Non-pigmented ciliary epithelial cell (primary cell): ENCODE measurements at places on chromosomes 6 and 20.

- DNase-seq: no peak
These were observed 40.6 kb downstream of the GJA10 start for GRCh38 chr6:89934685-89935366.

- no peak for DNase-seq
These were observed 897 bp downstream of the CD2AP start for GRCh38 chr6:47478233-47479139.

DNA sequence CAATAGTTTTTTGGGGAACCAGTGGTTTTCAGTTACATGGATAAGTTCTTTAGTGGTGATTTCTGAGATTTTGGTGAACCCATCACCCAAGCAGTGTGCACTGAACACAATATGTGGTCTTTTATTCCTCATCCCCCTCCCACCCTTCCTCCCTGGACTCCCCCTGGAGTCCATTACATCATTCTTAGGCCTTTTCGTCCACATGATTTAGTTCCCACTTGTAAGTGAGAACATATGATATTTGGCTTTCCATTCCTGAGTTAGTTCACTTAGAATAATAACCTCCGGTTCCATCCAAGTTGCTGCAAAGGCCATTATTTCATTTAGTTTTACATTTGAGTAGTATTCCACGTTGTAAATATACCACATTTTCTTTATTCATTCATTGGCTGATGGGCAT, 28.3 kb downstream of the RPP40 start:
- no peak for DNase-seq

GRCh38 chr6:12229332-12229731, 60.8 kb upstream of the EDN1 start:
- DNase-seq: no peak

DNA sequence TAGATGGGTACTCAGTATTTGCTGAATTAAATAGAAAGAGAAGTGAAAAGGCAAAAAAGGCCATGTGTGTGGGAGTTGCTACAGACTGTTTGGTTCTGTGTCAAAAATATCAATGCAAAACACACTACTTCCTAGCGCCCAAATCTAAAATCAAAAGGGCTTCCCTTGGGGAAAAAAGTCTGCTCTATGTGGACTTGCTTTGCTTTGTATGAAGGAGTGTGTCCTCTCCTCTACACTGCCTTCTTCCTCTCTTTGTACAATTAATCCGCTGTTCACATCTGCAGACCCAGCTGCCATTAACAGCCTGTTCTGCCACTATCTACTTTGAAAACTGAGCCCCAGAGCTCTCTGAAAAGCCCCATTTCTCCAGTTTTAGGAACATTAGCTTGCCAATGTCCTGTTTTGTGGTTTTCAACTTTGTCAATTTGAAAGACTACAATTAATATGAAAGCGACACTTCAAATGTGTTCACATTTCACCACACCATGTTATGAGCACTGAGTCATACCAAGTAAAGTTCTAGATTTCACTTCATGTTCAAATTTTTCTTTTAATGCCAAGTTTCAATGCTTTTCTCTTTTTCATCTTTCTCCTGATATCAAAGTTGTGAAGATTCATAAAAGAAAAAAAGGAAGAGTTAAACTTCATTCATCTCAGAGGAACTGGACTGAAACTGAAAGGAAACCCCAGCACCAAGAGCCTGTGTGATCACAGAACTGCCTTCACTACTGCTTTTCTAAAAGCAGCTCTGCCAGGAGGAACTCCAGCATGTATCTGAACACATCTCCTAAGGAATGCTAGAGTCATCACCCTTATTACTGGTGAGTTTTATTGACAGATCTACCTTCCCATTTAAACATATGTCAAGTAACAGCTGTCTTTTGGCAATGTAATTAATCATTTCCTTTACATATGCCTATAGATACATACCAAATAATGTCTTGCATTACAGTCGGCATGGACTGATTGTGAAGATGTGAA, 102.6 kb downstream of the KIF13A start:
- no peak for DNase-seq

DNA sequence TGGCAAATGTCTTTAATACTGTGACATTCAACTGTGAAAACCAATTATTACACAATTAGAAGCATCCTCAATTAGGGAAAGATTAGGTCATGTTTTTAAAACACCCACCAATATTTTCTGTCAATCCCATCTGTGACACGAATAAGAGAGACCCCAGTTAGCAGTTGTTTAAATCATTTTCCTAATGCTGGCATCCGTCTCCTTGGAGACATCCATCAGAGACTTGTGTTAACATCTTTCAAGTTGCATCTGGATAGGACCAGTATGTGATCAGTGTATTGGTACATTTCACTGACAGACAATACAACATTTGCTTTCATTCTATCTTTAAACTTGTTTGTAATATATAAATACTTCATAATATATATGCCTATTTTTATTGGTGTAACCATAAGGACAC, 420.7 kb upstream of the RNF217 start:
- no peak for DNase-seq

DNA sequence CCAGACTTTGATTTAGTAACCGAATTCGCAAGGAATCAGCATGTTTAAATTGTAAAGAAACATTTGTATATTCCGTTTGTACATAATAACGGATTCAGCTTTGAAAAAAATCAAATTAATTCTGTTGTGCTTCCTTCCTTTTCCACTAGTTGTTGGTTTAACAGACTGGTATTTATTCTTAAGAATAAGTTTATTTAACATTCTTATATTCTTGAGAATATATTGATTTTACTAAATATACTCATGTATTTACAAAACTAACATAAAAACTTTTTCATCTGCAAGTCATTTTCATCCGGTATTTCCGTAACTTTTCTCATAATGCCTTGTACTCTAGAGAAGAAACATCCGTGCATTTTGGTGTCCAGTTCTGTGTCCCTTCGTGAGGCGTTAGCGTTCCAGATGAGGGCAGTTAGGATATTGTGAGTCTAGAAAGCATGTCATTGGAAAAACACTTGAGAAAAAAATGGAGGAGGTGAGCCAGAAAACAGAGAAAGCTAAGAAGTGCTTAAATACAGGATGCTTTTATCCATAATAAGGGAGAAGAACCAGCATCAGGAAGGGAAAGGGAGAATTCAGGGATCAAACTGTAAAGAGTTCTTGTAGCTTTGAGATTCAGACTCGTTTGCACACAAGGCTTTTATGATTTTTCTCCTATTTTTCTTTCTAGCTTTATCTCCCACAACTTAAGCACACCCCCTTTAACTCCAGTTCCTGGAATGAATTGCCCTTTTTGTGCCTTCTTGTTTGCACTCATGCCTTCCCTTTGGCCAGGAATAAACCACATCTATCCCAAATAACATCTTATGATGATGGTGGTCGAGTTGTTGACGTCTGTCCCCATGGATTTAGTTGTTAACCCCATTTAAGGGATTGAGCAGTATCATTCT, 1.8 kb downstream of the WRNIP1 start:
- no peak for DNase-seq

DNA sequence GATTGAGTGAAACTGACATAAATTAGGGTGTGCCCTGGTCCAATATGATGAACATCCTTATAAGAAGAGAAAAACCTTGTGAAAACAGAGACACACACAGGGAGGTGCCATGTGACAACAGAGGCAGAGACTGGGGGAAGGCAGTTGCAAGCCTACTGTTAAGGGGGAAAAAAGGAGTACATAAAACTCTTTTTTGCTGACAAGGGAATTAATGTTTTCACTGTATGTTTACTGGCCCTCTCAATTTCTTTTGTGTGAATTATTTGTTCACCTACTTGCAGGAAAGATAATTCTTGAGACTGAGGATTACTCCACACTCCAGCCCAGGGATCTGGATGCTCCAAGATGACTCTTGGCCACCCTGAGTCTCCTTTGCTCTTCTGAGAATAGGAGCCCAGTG, 12.1 kb upstream of the NRSN1 start:
- DNase-seq: no peak

DNA sequence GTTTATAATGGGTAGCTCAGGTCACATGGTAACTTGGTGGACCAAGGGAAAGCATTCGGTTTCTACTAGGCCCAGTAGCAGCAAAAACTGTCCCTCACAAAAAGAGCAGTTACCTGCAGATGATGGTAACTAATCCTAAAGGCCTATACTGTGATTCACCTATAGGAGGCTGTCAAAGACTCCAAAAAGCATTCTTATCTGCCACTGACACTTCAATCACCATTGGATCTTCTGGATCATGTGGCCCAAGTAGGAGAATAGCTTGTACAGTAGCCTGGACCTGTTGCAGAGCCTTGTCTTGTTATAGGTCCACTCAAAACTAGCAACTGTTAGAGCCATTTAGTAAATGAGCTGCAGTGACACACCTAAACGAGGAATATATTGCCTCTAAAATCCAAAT, 23.2 kb upstream of the FILIP1 start:
- no peak for DNase-seq

- DNase-seq: no peak
These were observed 65.6 kb upstream of the RREB1 start for GRCh38 chr6:7042056-7042653.

GRCh38 chr6:13447949-13448724, 39.3 kb downstream of the GFOD1 start:
- DNase-seq: no peak

- DNase-seq: no peak
These were observed 584 bp downstream of the KIF13A start for GRCh38 chr6:17986656-17987446.

GRCh38 chr6:163165922-163166321, 248.6 kb upstream of the QKI start:
- no peak for DNase-seq

GRCh38 chr6:165635965-165636364, 27.1 kb downstream of the PDE10A start:
- DNase-seq: no peak

GRCh38 chr20:44142413-44142812, 44.6 kb downstream of the JPH2 start:
- peak; percentile 13 for DNase-seq

DNA sequence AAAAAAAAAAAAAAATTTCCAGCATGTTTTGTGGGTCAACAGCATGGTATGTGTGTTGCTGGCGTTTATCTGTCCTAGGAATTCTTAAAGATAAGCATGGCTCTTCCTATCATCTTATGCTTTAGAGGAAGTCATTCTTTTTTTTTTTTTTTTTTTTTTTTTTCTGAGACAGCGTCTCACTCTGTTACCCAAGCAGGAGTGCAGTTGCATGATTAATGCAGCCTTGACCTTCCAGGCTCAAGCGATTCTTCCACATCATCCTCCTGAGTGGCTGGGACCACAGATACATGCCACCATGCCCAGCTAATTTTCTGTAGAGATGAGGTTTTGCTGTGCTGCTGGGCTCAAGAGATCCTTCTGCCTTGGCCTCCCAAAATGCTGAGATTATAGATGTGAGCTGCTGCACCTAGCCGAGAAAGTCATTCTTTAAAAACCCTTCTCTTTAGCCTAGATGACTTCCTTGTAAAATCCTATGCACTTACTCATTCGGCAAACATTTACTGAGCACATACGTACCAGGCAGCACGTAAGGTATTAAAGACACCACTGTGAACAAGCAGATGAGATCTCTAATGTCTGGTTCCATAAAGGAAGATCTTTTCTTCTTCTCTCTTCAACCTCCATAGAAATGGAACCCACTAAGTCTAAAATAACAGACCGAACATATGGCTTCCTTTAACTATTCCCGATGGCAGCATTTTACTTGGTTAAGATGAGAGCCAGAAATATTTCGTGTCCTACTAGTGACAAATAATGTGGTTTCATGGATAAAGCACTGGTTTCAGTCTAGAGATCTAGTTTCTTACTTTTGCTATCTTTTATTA, 122.4 kb downstream of the RIN2 start:
- no peak for DNase-seq

DNA sequence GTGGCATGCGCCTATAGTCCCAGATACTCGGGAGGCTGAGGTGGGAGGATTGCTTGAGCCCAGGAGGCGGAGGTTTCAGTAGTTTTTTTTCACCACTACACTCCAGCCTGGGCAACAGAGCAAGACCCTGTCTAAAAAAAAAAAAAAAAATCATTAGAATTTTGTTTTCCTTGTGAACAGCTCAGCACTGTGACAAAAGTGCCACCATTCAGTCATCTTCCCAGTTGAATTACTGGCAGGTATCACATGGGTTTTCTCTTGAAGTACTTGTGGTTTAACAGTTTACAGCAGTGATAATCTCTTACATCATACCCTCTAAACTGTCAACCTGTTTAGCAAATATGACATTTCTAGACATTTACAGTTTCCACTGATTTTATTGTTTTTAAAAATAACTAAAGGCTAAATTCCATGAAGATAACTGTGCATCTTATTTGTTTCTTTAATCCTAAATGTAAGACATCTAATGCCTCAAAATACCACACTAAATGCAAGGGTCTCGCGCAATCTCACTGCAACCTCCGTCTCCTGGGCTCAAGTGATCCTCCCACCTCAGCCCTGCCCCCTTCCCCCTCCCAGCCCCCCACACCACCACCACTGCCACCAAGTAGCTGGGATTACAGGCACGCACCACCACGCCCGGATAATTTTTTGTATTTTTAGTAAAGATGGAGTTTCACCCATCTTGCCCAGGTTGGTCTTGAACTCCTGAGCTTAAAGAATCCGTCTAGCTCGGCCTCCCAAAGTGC, 7.0 kb downstream of the TRPC4AP start:
- DNase-seq: no peak

DNA sequence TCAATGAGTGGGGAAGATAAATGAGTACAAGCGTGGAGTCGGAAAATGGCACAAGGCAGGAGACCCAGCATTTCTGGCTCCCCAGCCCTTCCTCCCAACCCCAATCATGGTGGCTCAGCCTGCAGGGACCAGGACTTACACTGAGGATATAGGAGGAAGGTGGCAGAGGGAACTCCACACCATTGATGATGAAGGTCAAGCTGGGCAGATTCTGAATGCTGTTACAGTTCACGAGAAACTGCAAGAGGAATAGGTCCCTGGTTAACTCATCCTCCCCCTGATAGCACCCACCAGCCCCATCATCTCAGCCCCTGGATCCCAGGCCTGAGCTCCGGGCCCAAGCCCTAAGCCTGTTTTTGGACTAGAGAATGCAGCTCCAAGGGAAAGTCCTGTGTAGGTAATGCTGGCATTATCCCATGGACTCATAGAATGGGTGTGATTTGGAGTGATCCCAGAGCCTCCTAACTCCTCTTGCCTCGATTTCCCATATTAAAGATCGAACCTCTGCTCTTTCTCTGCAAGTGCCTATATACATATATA, 2.3 kb upstream of the TFEB start:
- no peak for DNase-seq

- DNase-seq: no peak
These were observed 857.0 kb downstream of the KIF16B start for GRCh38 chr20:15716256-15716655.

DNA sequence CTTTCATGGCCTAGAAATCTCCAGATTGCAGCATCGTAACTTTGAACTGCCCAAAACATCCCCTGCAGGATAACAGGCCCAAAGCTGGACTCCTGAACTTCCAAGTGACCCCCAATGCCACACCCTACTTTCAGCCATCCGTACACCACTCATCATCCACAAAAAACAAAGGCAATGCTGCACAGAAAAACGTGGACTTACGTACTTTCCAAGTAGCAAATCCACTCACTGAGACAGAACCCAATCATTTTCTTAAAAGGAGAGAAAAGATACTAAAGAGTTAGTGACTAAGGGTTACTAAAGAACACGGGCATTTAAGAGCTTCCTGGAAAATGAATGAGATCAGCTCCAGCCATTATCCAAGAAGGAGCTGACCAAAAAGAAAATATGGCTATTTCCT, 211.0 kb downstream of the WDR27 start:
- no peak for DNase-seq
